ENCODE measurements at places on chromosomes 5 and 9. TPM values are rescaled to one million over a fixed set of nuclear protein-coding genes. Genes with fewer than 3 reads are reported as not detected.

DNA sequence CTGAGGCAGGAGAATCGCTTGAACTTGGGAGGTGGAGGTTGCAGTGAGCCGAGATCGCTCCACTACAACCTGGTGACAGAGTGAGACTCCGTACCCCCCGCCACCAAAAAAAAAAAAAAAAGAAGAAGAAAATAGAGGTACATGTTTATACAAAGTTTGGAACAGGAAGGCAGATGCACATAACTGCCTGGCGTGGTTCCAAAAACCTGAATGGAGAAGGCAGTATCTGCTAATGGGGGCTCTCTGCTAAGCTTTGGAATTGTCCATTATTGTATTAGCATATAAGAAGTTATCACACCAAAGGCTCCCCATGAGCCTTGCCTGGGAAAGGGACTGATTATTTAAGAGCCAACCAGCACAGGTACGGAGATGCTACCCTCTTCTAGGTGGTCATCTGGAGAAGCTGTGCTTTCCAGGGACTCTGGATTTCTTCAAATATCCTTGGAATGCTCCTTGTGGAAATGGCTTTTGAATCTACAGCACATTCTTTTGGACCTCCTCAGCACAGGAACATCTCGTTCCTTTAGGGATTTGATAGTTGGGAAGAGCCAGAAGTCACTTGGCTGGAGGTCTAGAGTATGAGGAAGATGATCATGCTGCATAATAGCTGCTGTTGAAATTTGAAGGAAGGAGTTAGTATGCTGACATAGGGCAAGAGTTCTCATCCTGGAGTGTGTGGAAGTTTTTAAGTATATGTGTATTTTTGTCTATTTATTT, 42.5 kb upstream of the ABCA1 start:
- DNase-seq, result peak; percentile 51

DNA sequence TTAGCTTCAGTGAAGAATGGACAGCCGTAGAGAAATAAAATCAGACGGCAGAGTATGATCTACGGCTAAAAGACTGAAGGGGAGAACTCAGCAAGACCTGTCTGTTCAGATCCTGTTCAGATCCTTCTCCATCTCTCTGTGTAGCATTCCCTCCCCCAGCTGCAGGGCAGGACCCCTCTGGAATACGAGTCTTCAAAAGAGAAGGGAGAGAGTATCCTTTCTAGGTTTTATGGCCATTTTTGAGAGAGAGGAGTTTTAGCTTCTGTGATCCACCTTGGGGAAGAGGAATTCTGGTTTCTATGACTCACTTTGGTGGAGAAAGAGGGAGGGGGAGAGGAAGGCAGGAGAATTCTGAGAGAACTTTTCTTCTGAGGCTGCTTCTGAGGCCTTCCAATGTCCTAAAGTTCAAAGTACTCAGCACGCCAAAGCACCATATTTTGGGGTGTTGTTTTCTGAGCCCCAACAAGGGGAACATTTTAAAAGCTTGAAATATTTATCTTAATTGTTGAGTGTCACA, 194.4 kb upstream of the TLE4 start:
- no peak for DNase-seq

DNA sequence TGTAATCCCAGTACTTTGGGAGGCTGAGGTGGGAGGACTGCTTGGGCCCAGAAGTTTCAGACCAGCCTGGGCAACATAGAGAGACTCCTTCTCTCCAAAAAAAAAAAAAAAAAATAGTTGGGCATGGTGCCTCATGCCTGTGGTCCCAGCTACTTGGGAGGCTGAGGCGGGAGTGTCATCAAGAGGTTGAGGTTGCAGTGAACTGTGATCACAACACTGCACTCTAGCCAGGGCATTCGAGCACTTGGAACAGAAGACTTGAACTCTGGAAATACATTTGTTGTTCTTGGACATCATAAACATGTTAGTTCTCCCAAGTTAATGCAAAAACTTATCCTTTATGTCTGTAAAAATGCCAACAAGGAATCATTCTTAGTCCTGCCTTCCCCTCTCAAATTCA, 29.6 kb downstream of the EHMT1 start:
- DNase-seq, result no peak

GRCh38 chr5:59385700-59386099, 507.8 kb downstream of the PDE4D start:
- no peak for DNase-seq

DNA sequence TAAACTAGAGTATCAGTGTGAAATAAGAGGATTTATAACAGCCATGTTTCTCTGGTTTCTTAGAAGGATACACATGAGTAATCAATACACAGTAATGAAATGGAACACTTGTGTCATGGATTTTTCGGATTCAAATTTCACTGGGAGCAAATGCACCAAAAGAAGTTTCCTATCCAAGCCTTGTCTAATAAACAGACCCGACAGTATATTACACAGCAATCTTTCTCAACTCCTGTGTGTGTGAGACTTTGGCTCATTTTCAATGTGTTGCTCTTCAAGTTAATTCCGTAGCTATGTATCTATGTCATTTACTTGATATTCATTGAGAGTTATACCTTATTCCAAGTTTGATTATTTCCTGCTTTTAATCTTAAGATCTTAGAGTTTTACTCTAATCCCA, 930.2 kb downstream of the MAT2B start:
- no peak for DNase-seq

- no peak for DNase-seq
Observed at GRCh38 chr5:178416919-178417318, 173.3 kb downstream of the COL23A1 start.

- DNase-seq, result no peak
Observed at GRCh38 chr5:101271416-101271815, 368.3 kb upstream of the ST8SIA4 start.

GRCh38 chr9:111000202-111000601, 38.1 kb downstream of the LPAR1 start:
- DNase-seq, result no peak

- DNase-seq, result no peak
Observed at GRCh38 chr9:108783326-108783725, 72.5 kb downstream of the ACTL7B start.

GRCh38 chr5:151237685-151238084, 13.8 kb upstream of the CCDC69 start:
- DNase-seq, result no peak

DNA sequence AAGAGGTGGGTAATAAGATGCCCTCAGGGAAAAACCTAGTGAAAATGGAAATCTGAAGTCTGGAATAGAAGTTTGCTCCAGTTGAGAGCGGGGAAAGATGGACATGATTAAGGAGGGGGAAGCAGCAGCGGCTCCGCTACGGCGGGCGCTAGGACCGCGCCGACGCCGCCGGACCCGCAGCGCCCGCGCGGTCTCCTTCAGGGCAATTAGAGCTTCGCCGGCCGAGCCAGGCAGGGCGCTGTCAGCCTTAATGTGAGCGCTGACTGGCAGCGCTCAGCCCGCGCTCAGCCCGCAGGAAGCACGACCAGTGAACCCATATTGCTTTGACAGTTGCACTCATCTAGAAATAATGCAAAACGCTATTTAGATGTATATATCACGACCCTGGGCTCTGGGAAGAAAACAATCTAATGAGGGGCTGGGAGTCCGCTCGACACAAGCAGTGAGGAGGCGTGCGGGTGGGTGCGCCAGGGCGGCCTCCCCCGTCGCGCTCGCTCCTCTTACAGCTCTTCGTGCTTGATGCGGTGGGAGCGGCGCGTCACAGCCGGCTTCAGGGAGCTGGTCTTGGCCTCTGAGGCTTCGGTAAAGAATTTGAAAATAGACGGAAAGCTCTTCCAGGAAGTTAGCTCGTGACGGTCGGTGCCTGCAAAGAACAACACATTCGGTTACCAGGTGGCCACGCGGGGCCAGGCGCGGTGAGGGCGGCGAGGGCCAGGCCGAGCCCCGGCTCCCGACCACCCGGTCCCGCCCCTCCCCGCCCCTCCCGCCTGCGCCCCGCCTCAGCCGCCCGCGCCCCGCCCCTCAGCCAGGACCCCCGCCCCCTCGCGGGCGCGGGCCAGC, 37.7 kb downstream of the NR2F1 start:
- DNase-seq, result peak; percentile 31

GRCh38 chr5:26622947-26623346, 415.4 kb downstream of the CDH9 start:
- no peak for DNase-seq

- no peak for DNase-seq
Observed at GRCh38 chr5:11992518-11992917, 88.3 kb upstream of the CTNND2 start.

DNA sequence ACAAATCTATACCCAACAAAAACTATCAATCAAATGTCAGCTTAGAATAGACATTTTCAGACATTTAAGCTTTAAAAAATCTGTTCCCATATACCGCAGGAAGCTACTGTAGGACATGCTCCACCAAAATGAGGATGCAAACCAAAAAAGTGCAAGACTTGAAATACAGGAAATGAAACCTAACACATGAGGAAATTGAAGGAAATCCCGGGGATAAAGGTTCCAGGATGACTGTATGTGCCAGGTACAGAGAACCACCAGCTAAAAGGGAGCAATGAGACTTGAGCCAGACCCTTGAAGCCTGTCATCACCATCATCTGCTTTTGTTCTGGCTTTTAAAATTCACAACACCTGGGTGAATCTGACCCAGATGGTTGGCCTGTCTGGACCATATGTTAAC, 21.4 kb downstream of the DIAPH1 start:
- DNase-seq, result no peak

DNA sequence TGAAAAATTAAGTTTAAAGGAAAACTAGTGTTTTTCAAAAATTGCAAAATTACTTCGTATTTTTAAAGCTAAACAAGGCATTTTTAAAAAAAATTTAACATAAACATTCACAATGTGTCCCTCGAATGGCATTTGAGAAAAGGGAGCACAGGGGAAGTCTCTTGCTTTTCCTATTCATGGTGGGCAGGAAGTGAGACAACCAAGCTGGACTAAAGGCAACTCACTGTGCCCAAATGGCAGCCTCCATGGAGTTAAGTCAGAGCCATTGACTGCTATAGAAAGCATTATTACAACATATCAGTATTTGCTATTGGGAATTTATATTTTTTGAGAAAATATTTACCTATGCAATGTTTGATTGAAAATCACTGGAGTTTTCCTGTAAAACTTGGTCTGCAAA, 8.3 kb downstream of the HNRNPH1 start:
- no peak for DNase-seq

- no peak for DNase-seq
Observed at GRCh38 chr5:57953792-57954191, 471.2 kb upstream of the ACTBL2 start.

GRCh38 chr5:56142614-56143372, 90.3 kb downstream of the ANKRD55 start:
- DNase-seq, result no peak

DNA sequence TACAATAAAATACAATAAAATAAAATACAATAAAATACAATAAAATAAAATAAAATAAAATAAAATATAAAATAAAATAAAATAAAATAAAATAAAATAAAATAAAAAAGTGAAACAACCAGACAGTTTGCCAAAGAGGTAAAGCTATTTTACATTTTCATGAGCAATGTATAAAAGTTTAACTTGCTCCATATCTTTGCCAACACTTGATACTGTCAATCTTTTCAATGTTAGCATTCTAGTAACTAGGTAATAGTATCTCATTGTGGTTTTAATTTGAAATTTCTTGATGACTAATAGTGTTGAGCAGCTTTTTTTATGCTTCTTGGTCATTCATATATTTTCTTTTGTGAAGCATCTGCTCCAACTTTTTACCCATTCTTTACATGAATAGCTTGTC, 17.3 kb downstream of the TTC33 start:
- DNase-seq, result no peak

DNA sequence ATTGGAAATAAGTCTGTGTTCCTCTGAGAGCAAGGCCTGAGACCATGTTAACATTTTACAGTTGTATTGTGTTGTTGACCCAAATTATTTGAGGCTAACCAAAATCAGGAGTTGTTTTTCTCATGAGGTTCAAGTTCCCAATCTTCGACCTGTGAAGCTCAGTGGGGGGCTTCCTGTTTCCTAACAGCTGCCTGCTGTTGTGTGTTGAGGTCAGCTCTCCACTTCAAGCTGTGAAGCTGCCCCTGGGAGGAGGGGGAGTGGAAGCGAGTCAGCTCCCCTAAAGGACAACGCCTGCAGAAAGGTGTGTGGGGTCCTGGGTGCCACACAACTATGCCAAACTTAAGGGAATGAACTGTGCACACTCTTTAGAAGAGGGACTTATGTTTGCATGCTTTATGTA, 295.5 kb downstream of the IRX1 start:
- DNase-seq, result no peak

- no peak for DNase-seq
Observed at GRCh38 chr5:135526924-135527323, 8.8 kb downstream of the NEUROG1 start.

- DNase-seq, result no peak
Observed at GRCh38 chr5:170913573-170913972, 51.8 kb downstream of the RANBP17 start.

GRCh38 chr5:1759378-1759970, 40.2 kb downstream of the MRPL36 start:
- no peak for DNase-seq

- DNase-seq, result peak; percentile 91
Observed at GRCh38 chr5:177116631-177117373, 16.8 kb upstream of the NSD1 start.

DNA sequence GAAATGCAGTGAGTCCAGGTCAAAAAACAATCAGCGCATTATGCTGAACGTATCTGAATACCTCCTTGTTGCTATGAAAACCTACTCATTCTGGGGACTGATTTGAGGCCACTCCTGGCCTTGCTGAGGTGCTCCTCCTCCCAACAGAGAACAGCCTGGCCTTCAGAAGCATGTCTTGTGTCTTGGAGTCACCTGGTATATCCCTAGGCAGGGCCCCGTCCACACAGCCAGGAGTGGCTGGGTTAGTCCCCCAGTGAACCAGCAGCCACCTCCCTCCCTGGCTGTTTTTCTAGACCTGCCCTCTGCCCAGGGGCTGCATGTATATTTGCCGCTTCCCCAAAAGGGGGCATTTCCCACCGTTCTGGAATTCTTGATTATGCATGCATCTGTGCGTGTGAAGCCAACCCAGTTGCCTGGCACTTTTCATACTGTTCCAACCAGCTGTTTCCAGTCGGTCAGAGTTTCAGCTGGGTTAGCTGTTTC, 99.2 kb upstream of the SPATA31C2 start:
- DNase-seq, result no peak

Gene IL31RA
- not detected for total RNA-seq

Gene COL15A1
- total RNA-seq, result 160 TPM

Gene SLCO6A1
- not detected for total RNA-seq

Gene SCGB3A2
- total RNA-seq, result not detected

Gene FOXD4L6
- total RNA-seq, result not detected

Gene GPR150
- total RNA-seq, result not detected

Gene ALDH1A1
- 197 TPM for total RNA-seq

Gene SNAPC4
- total RNA-seq, result 0.51 TPM

Gene FOXI1
- total RNA-seq, result not detected

Gene TTC23L
- total RNA-seq, result not detected

Gene GAPVD1
- 41.0 TPM for total RNA-seq

Gene GABBR2
- total RNA-seq, result under 0.01 TPM

Gene SLC23A1
- total RNA-seq, result 5.5 TPM

All from uterus (tissue), 4 donors.